Right renal pelvis (tissue), 4 donors: ENCODE measurements at places on chromosomes 2 and 18. TPM values are rescaled to one million over a fixed set of nuclear protein-coding genes. Genes with fewer than 3 reads are reported as not detected.

GRCh38 chr18:46276748-46277147 lies 172.6 kb downstream of the HAUS1 start:
- no peak for DNase-seq

CIB4 gene
- polyA plus RNA-seq: 0.30 TPM

C2orf66 gene
- not detected for polyA plus RNA-seq

PIKFYVE gene
- polyA plus RNA-seq: 28.0 TPM

SKA1 gene
- polyA plus RNA-seq: 8.3 TPM

- no peak for DNase-seq
Observed at GRCh38 chr2:20451761-20452499, 5.1 kb downstream of the RHOB start.
